ENCODE measurements at places on chromosomes 7 and 10. TPM values are rescaled to one million over a fixed set of nuclear protein-coding genes. Genes with fewer than 3 reads are reported as not detected.

- no peak for DNase-seq
These were observed 42.6 kb downstream of the KIF20B start for GRCh38 chr10:89744026-89744425.

DNA sequence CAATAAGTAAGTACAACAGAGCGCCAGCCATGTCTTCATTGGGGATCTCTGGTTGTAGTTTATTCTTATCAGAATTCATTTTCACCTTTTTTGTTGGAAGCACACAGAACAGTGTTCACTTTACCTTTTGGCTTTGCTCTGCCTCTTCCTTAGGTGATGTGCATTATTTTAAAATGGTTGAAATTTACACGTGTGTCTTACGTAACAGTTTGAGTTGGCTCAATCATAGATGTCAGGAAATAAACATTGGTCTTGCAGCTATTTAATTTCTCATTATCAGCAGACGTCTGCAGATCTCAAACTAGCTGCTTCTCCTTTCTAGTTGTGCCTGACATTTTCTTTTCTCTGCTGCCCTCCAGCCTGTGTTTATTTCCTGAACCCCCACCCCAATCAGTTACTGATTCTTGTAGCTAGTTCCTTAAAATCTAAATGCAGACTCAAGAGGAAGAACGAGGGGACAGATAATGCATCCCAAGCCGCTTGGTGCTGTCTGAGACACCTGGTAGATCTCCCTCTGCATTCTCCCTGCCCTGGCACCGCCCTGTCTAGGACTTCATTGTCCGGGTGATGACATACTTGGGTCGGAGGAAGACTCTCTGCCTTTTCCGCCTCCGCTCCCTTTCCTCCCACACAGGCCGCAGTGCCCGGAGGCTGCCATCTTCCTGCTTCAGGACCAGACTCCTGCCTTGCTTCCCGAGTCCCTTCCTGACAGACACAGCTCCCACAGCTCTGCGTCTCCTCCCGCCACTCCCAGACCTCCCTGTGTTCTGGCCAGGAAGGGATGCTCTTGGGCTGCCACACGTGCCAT lies 108.2 kb downstream of the ANKRD61 start:
- no peak for DNase-seq

ABCC2 gene
- 1.0 TPM for polyA plus RNA-seq

- peak; percentile 79 for DNase-seq
These were observed 296.5 kb upstream of the PITRM1 start for GRCh38 chr10:3468919-3469638.

- DNase-seq, result no peak
These were observed 112.7 kb downstream of the ACTR3B start for GRCh38 chr7:152872061-152872744.
